Adrenal gland (tissue), 19 donors: ENCODE measurements at places on chromosomes 7 and 10. TPM values are rescaled to one million over a fixed set of nuclear protein-coding genes. Genes with fewer than 3 reads are reported as not detected.

EBF3 gene
- 2.2 TPM for polyA plus RNA-seq

ZNF37A gene
- polyA plus RNA-seq, result 10.6 TPM

CYP3A4 gene
- polyA plus RNA-seq, result 1.8 TPM

CLEC5A gene
- polyA plus RNA-seq, result 1.7 TPM

AASS gene
- 13.2 TPM for polyA plus RNA-seq
